Activated T-cell treated with anti-CD3 and anti-CD28 coated beads, Interleukin-2, amount 50 U/mL, for 72 hours (primary cell): ENCODE measurements at places on chromosomes 16 and 17.

DNA sequence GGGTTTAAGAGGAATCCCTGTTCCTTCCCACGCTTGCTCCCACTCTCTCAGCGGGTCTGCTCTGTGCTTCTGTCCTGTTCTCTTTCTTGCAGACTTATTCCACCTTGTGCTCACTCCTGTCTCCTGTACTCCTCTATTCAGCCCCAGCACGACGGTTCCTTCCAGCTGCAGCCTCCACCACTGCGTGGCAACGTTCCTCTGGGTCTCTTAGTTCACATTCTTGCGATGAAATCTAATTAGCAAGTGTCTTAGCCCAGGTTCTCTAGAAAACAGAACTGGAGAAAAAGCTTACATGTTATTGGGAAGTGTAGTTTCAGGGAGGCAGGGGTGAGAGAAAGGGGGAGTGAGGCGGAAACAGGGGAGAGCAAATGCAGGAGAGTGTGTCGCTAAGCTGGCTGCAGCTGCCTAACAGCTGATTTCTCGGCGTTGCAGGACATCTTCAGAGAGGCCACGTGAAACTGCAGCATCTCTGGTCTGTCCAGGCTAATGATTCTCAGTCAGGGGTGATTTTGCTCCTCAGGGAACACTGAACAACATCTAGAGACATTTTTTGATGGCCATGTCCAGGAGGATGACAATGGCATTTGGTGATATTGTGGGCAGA, 213.2 kb upstream of the NLRP1 start:
- DNase-seq: no peak

GRCh38 chr17:36846410-36847292, 90.6 kb upstream of the LHX1 start:
- DNase-seq: no peak

DNA sequence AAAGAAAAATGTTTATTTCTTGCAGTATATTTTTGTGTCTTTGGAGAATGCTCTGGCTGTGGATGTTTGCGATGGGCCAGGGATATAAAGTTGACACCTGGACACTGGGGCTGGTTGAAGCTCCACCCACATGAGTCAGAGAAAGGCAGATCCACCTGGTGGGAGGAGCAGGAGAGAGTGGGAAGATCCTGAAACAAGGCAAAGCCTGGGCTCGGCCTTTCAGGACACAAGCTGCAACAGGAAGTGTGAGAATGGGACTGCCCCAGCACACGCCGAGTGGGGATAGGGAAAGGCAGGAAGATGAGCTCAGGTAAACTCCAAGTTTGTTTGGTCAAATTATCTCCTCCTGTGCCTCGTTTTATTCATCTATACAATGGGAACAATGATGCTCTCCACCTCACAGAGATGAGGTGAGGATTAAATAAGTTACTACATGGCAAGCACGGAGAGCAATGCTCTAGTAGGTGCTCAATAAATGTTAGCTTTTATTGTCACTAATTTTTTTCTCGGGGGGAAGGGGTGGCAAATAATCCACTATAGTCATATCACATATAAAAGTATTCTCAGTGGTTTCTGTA, 21.4 kb upstream of the PITPNM3 start:
- DNase-seq: no peak

DNA sequence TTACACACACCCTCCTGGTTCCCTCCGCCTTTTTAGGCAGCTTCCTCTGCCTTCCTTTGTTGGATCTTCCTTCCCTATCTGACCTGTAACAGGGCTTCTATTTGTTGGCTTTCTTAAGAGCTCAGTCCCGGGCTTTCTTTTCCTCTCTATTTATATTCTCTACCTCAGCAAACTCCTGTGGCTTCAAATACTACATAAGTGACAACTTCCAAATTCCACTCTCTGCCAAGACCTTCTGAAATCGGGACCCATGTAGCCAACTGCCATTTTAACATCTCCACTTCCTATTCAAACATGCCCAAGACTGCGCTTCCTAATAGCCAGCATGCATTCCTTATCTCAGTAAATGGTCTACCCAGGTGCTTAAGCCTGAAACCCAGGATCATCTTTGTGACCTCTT, 128.1 kb downstream of the MRTFB start:
- DNase-seq: no peak

GRCh38 chr17:81409190-81409935, 14.1 kb downstream of the BAHCC1 start:
- no peak for DNase-seq

DNA sequence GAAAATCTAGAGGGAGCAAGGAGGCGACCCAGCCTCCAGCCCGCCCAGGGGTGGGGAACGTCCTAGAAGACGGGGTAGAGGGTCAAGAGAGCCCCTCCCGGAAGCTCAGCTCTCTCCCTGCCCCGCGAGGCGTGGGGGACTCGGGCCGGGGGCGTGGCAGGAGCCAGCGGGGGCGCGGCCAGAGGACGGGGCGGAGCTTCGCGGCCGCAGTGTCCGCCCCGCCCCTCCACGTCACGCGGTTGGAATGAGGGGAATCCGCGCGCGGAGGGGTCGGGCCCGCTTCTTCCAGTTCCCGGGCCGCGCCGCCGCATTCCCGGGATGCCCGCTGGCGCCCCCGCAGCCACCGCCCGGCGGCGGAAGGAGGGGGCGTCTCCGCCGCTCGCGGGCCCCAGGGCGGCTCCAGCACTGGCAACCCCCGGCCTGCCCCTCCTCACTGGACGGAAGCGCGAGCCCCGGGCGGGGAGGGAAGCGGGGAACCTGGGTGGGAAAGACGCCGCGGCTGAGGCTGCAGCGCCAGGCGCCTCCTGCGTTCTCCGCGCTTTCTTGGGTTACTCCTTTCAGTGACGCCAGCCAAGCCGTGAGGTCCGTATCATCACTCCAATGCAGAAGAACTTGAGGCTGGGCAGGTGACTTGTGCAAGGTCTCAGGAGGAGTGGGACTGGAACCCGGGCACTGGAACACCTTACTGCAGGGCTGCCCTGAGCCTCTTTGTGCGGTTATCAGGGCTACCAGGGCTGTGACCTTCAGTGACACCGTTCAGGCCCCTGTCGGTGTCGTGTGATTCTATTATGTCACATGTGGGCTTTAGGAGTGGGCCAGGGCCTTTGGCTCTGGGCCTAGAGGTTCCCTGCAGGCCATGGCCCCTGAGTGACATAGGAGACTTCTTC, 4.3 kb downstream of the MYO1C start:
- DNase-seq: peak; percentile 66

GRCh38 chr16:82605863-82606620, 20.7 kb upstream of the CDH13 start:
- DNase-seq: no peak

GRCh38 chr17:76274112-76274956, 9.2 kb downstream of the UBALD2 start:
- peak; percentile 48 for DNase-seq

GRCh38 chr17:12566291-12566690, 99.4 kb upstream of the MYOCD start:
- no peak for DNase-seq

DNA sequence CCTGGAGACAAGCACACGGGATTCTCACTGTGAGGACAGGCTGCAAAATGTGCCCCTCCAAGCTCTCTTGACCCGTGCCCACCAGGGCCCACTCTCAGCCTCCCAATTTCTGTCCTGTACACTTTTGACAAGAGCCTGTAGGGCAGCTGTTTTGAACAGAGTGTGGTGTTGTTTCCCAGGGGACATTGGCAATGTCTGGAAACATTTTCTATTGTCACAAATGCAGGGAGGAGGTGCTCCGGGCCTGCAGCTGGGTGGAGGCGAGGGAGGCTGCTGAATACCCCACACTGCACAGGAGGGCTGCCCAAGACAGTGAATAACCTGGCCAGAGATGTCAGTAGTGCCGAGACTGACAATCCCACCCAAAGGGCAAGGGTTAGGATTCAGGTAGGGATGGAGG, 10.5 kb downstream of the CEP295NL start:
- no peak for DNase-seq

DNA sequence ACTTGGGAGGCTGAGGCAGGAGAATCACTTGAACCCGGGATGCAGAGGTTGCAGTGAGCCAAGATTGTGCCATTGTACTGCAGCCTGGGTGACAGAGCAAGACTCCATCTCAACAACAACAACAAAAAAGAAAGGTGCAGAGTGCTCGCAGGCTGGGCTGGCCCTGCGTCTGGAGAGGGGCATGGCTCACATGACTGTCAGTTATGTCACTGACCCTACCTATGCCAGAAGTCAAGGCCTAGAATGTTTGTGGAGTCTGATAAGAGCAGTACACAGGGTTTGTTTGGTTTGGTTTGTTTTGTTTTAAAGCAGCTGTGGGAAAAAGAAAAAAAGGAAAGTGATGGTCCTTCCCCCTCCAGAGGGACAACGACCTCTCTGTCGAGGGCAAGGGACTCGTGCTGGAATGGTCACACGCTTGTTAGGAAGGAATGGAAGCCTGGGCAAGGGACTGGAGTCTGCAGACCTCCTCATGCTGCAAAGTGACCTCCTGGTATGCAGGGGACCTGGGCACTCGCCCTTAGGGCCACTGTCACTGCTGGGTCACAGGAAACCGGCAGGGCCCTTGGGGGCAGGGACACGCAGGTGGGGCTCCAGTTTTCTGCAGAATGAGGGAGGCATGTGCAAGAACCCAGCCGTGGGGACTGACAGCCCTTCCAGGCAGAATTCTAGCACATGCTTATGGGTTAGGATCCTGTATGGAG, 10.1 kb upstream of the OSGIN1 start:
- DNase-seq: no peak

DNA sequence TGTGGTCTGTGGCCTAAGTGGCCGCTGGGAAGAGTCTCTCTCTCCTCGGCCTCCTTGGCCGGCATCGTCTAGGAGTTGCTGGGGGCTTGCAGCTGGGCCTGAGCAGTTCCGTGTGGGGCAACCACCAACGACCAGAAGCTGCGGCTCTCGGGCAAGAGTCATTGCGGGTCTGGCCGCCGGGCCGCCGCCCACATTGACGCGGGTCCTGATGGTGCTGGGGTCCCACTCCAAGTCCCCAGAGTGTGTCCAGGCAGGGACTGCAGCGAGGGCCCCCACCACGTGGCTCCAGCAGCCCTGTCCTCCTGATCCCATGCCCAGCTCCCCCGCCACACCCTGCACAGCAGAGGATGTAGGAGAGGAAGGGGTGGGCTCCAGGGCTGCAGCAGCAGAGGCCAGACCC, 30.9 kb downstream of the UNKL start:
- DNase-seq: no peak

GRCh38 chr16:67342616-67343015, 16.0 kb downstream of the LRRC36 start:
- no peak for DNase-seq

DNA sequence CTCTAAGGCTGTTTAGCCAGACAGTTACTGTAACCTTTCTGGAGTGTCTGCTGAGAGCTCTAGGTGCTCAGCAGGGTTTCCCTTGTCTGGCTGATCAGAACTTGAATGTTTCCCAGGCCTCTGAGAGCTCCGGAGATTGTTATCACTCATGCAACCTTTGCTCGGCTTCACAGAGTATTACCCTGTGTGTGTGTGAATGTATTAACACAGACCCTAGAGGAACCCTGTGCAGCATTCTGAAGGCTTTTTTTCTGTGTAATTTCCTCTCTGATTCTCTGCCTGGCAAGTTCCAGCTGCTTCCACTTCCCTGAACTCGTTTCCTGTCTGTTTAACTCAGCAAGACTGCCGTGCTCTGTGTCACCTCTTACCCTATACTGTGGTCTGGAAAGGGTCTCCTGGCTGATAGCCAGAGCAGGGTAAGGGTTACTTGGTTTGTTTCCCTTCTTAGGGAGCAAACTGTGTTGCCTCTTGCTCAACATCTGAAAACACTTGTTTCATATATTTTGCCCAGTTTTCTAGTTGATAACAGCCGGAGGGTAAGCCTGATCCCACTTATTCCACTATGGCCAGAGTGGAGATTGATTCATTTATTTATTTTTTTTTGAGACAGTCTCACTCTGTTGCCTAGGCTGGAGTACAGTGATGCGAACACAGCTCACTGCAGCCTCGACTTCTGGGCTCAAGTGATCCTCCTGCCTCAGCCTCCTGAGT, 21.7 kb downstream of the PRMT7 start:
- no peak for DNase-seq

DNA sequence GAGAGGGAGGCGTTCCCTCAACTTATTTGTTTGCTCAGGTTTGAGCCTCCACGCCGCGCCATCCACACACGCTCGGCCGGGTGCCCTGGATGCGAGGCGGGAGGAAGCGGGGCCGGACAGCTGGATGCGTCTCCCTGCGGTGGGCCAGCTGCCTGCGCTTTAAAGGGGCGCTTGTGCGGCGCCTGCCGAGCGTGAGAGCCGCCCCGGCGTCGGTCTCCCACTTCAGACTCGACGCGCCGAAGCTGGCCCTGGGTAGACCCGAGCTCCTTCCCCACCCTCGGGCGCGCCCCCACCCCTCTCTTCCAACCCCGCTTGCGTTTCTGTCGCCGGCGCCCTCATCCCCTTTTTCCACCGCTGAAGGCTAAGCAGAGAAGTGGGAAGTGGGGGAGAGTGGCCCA, 527 bp upstream of the CHAD start:
- DNase-seq: no peak

GRCh38 chr17:47852113-47852949, 1.4 kb upstream of the SP6 start:
- DNase-seq: no peak
